ENCODE measurements at places on chromosomes 5 and 9.

DNA sequence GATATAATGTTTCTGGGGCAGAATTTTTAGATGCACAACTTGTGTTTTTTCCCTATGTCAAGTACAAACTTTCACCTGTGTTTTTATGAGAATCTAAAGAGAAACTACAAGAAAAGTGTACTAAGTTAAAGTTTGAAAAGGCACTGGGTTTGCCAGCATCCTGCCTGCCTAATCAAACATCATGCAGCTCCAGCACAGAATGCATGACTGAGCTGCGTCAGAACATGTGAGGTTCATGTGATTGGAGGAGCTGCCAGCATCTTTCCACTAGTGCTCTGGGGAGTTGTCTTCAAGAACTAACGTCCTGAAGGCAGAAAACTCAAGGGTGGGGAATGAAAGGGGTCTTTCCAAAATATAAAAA lies 46.1 kb upstream of the RIC1 start:
- DNase-seq: peak; percentile 45

- DNase-seq: no peak
Observed at GRCh38 chr5:141857226-141857625, 21.0 kb downstream of the PCDH1 start.

- DNase-seq: no peak
Observed at GRCh38 chr9:78899006-78899405, 602.1 kb downstream of the PSAT1 start.

DNA sequence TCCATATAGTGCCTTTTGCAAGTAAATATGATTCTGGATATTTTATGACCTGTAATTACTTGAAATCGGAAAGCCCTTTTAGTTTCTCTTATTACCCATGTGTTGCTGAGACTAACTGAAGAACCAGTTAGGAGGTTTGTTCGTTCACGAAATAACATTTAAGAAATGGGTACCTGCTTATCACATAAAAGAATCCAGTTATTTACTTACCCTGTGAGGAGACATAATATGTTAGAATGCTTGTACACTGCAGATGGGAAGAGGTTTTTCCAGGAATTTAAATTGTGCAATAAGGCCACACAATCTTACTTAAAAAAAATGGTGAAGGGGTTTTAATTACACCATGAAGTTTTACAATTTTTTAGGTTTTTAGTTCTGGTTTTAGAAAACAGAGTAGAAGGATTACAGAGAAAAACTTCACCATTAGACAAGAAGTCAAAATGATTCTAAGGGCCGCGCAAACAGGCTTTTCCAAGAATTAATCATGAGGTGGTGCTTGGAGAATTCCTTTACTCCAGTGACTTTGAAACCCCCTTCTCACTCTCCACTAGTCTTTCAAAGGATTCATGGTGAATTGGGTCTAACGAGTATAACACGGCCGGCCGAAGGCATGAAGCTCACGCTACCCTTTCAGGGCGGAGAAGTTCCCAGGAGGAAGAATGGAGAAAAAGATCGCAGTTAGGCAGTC lies 1.1 kb upstream of the PTGER4 start:
- no peak for DNase-seq

DNA sequence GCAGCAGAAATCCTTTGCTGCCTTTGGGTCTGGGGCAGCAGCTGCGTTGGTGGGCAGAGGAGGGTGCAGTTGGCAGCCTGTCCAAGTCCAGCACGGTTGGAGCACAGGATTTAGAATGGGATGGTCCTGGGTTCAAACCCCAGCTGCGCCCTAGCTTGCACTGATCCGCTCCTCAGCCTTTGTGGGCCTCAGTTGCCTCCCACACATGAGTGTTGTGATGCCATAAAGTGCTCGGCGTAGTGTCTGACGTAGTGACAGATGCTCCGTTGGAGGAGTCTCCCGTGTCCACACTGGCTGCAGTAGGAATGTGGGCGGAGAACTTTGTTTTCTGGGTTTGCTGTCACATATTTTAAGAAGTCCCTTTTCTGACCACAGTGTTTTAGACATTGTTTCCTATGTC lies 36.0 kb downstream of the SLC46A2 start:
- DNase-seq: no peak

- DNase-seq: no peak
Observed at GRCh38 chr5:68884883-68885282, 208.9 kb upstream of the SLC30A5 start.

DNA sequence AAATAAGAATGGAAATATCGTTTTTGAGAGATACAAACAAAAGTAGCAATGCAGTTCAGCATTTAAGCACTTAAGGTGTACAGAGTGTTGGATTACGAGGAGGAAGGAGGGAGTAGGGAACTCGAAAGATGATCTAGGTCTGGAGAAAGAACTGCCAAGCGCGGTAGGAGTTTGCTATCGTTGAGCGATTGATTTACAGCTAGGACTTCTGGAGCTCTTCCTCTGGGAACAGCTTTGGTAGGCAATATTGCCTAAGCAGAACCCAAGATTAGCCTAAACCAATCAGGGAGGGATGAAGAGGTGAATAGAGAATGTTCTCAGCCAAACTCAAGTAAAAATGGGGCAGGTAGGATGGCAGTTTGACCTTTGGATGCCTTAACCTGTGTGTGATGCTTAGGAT lies 965 bp downstream of the CLTA start:
- no peak for DNase-seq

GRCh38 chr9:71285191-71285656 lies 163.8 kb upstream of the TRPM3 start:
- DNase-seq: peak; percentile 48

DNA sequence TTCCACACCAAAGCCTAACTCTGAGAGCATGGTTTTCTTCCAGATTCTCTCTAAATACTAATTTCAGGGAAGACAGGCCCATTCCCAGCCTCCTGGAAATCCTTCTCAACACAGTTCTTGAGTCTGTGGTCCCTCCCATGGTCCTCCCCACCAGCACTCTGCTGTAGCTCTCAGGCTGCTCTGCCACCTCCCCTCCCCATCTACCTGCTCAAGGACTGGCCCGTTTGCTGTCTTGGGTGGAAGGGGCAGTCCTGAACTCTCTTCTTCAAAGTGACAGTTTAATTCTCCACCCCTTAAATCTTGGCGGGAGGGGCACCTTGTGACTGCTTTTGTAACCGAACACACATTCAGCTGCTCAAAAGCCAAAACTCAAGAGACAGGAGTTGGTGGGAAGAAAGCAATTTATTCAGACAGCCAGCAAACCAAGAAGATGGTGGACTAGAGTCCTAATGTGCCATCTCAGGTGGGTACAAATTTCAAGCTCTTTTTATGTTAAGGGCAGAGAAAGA lies 7.6 kb upstream of the LCN15 start:
- no peak for DNase-seq

DNA sequence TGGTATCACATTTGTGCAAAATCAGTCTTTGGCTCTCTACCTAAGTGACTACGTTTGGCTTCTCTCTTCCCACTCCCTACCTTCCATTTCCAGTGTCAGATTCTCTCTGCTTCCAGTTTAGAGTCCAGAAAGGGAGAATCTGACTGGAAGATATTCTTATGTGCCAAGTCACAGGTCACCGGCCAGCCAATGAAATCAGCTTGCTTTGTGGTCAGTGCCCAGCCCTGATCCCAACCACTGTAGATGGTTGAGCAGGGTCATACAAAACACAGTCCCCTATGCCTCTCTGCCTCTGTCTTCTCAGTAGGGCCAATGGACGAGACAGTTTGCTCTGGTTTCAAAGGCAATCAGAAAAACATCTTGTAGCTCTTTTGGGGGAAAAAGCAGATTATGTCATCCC lies 15.6 kb upstream of the EPB41L4B start:
- DNase-seq: no peak

- DNase-seq: no peak
Observed at GRCh38 chr9:70147196-70147595, 103.5 kb downstream of the MAMDC2 start.

- no peak for DNase-seq
Observed at GRCh38 chr9:130139251-130139650, 33.0 kb upstream of the NCS1 start.

DNA sequence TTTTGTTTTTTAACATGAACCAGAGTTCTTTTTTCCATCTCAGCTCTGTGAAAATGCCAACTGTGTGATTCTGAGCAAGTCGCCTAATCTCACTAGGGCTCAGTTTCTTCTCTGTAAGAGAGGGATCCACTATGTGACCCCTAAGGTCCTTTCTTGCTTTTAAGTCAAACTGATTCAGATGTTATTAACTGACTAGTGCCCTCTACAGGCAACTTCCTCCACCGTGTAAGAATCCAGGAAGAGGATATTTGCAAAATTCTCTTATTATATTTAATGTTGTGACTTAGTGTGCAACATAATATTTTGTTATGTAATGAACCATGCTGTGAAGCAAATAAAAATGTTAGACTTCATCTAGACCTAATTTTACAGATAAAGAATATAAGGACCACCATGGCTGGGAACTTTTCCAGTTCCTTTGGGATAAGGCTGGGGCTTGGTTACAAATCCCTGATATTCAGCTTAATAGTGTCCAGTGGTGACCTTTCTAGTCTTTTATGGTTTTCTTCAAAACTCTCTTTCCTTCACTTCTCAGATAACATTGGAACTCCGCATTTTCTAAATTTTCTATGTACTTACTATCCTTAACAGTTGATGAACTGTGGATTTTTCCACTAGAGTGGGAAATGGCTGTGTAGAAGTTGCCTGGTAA lies 244.7 kb downstream of the PIK3R1 start:
- DNase-seq: peak; percentile 44

DNA sequence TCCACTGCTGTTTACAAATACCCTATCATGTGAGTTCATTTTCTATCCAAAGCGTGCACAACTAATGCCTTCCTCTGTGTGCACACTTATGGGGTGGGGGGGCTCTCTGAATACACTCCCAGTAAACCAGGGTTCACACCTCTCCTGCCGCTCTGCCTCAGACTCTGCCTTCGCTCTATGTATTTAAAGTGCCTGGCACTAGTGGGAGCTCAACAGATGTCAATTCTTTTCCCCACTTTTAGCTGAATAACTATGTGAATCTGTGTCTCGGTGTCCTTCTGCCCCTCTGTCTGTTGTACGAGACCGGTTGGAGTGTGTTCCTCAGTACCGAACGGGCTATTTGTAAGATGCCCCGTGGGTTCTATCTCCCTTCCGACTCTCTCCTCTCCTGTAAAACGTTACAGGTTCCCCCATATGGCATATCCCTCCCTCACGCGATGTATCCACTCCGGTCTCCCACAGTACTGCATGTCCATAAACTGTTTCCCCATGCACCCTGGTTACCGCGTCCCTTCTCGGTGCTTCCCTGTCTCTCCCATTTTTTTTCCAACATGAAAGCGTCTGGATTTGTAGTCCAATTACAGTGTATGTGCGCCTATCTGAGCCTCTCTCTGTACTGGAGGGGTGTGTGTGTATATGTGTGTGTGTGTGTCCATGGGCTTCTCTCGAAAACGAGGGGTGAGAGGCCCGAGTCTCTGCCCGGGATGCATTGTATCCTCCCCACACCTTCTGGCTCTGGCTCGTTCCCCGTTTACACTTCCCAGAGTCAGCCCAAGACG lies 1.6 kb downstream of the ELL2 start:
- DNase-seq: no peak

DNA sequence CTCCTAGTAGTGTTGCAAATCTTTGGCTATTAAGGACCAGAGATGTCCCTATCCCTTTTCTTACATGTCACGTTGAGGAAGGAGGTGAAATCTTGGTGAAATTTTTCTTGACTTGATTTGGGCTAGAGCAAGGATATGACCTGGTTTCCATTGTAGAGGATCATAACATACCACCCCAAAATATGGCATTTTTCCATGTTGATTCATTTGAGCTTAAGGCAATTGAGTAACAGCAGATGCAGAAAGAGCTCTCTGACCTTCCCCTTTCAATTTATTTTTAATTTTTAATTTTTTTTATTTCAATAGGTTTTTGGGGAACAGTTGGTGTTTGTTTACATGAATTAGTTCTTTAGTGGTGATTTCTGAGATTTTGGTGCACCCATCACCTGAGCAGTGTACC lies 61.2 kb upstream of the MAP1B start:
- no peak for DNase-seq

DNA sequence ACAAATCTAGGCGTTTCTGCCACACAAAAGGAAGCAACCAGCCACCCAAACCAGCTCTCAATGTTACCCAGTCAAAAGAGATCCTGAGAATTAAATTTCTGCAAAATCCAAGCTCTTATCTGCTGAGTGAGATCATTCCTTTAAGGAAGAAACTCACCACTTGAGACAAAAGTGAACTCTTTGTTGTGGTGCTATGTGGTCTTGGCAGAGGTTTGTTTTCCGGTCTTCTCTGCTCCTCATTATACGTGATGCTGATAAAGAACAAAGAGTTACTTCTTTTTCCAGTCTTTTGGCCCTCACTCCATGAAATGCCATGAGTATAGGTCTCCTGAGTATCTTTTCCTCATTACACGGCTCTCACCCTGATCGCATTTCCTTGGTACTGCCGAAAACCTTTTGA lies 82.1 kb downstream of the PRKACG start:
- no peak for DNase-seq

GRCh38 chr5:157864067-157864466 lies 5.1 kb upstream of the CLINT1 start:
- no peak for DNase-seq

DNA sequence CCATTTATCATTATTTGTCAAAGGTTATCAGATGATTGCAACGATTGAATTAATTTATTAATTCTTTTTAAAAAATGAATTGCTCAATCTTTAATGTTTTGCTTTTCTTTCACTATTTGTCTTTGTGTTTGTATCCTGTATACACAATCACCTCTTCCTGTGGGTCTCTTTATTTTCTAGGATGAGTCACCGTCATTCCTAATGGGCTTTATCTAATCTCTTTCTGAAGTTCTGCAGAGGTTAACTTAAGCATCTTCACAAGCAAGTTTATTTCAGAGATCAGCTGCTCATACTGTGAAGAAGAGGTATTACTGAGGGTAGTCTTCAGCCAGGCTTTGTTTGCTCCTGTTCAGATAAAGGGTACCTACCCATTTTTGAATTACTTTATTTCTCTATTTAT lies 323.9 kb downstream of the NNT start:
- DNase-seq: no peak

GRCh38 chr5:93299681-93300308 lies 281.2 kb downstream of the NR2F1-AS1 start:
- DNase-seq: no peak

GRCh38 chr9:108416324-108416723 lies 439.5 kb downstream of the ACTL7B start:
- DNase-seq: no peak

DNA sequence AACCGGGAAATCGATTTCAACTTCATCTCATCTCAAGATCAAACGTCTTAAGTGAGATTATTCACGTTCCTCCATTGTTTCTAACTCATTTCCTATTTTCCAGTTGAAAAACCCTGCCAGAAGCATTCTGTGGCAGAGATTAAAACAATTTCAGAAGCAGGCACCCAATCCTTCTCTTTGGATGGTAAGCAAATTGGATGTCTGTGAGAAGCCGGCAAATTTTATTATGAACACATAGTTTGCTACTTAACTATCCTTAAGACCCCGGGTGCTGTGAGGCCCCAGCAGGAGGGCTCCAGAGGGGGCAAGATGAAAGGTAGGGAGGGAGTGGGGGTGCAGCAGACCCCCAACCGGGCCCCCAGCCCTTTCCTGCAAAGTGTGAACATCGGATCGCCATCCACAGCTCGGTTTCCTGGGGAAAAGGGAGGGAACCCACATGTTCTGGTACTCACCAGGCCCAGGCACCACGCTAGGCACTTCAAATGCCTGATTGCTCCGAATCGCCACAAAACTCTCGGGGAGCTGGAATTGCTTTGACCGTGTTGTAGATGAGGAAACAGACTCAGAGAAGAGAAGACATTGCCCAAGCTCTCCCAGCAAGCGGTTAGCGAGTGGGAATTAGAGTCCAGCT lies 167.1 kb upstream of the MVB12B start:
- DNase-seq: no peak

GRCh38 chr5:150338546-150338945 lies 19.0 kb upstream of the TCOF1 start:
- no peak for DNase-seq

- peak; percentile 81 for DNase-seq
Observed at GRCh38 chr9:115234094-115234493, 116.1 kb upstream of the TNC start.

All from AG08395 (cell line).